ENCODE measurements at places on chromosomes 4 and X. TPM values are rescaled to one million over a fixed set of nuclear protein-coding genes. Genes with fewer than 3 reads are reported as not detected.

DNA sequence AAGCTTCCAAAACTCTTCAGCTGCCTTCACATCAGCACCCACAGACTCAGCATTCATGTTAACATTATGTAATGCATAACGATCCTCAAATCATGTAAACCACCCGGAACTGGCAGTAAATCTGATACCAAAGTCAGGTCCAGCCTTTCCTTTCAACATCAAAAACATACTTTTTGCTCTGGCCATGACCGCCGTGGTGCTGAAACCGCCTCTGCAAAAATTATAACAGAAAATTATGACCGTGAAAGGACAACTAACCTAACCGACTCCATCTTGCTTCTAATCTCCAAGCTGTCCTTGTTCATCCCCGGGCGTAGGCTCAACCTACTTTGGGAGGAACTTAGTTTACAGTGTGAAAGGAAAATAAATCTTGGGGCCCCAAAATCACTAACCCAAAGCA is 51.6 kb downstream of the TRMT44 start:
- DNase-seq = no peak
- no peaks in the 10 kb centered on the region for H3K27me3 ChIP-seq
- no peaks in the 10 kb centered on the region for H3K4me1 ChIP-seq
- no peaks in the 10 kb centered on the region for H3K36me3 ChIP-seq

FMR1NB gene
- total RNA-seq = not detected

- H3K27ac ChIP-seq = no peak overlapping the region
- DNase-seq = no peak
- H3K4me3 ChIP-seq = no peak overlapping the region
- H3K27me3 ChIP-seq = no peaks in the 10 kb centered on the region
- no peaks in the 10 kb centered on the region for H3K36me3 ChIP-seq
Measured at GRCh38 chrX:78839711-78840110, 92.2 kb downstream of the LPAR4 start.

GRCh38 chrX:137916090-137916746 is 350.3 kb downstream of the ZIC3 start:
- H3K27me3 ChIP-seq = no peaks in the 10 kb centered on the region
- no peaks in the 10 kb centered on the region for H3K36me3 ChIP-seq
- no peak overlapping the region for H3K4me3 ChIP-seq
- no peaks in the 10 kb centered on the region for H3K4me1 ChIP-seq

- H3K27me3 ChIP-seq = no peaks in the 10 kb centered on the region
- DNase-seq = no peak
Measured at GRCh38 chr4:168777277-168777965, 232.6 kb downstream of the CBR4 start.

DNA sequence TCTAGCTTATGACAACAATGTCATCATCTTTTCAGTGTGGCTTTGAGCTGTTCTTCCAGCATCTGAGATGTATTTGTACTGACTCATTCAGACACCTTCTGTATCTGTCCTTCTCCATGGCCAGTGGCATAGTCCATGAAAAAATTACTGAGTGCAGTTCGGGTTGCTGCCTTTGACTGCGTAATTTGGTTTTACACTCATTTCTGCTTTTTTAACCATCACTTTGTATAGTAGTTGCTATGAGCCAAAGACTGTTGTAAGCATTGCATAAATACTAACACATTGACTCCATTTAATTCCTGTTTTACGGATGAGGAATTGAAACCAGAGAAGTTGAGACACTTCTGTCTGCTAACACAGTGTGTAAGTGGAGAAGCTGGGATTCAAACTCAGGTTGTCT is 190.7 kb upstream of the MID1 start:
- no peak overlapping the region for H3K27ac ChIP-seq
- DNase-seq = no peak
- no peaks in the 10 kb centered on the region for H3K36me3 ChIP-seq
- no peak overlapping the region for H3K4me3 ChIP-seq

RGN gene
- total RNA-seq = 0.15 TPM

- no peaks in the 10 kb centered on the region for H3K36me3 ChIP-seq
- no peaks in the 10 kb centered on the region for H3K27me3 ChIP-seq
- no peak overlapping the region for H3K4me3 ChIP-seq
- no peaks in the 10 kb centered on the region for H3K4me1 ChIP-seq
- DNase-seq = no peak
- no peak overlapping the region for H3K27ac ChIP-seq
Measured at GRCh38 chr4:122776916-122777315, 44.4 kb downstream of the BBS12 start.

GRCh38 chr4:183253451-183253850 is 66.6 kb downstream of the CLDN22 start:
- H3K27me3 ChIP-seq = peaks cover 2% of the 10 kb centered on the region
- H3K27ac ChIP-seq = no peak overlapping the region
- H3K4me3 ChIP-seq = no peak overlapping the region

MID1 gene
- 0.51 TPM for total RNA-seq

DNA sequence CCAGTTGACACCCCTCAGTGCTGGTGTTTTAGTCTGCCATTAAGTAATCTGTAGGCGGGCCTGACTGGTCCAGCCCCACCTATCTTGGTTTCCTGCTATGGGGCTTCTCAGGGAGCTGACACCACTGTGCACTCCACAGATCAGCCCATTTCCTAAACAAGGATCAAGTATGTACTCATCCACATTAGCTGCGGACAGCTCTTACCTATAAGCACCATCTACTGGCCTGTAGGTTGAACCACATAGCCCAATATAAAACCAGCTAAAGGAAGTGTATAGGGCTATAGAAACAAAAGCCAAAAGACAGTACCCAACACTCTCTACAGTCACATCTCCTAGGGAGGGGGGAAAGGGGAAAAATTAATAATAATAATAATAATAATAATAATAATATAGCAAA is 353.5 kb upstream of the CXorf51B start:
- no peaks in the 10 kb centered on the region for H3K27me3 ChIP-seq
- no peak overlapping the region for H3K27ac ChIP-seq
- no peaks in the 10 kb centered on the region for H3K4me1 ChIP-seq
- no peak for DNase-seq
- H3K4me3 ChIP-seq = no peak overlapping the region

DNA sequence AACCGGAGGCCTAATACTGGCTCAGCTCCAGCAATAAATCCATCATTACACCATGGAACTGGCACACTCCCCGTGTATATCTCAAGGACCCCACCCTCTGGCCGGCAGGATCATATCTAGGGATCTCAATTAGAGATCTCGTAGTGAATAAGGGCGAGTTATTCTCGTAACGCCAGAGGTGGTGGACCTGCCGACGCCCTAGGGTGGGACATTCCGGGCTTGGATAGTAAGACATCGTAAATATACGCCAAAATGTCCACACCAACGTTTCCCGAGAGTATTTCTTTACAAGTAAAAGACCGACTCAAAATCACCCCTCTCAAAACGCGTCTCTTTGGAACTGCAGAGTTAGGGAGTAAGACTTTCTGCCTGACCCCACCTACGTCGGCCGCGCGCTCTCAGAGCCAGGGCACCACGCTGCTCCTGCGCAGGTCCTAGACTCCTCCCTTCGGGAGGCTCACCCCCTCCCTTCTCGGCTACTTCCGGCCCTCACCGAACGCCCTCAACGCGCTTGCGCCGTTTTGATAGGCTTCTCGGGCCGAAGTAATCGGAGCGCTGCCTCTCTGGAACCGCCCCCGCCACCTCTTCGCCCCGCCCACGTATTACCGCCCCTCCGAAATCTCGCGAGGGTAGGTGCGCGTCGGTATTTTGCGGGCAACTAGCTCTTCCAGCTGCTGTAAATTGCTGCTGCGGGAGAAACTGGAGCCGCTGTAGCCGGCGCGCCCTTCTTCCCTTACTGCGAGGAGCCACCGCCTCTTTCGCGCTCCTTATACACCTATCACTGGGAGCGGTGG is at the start of gene WDR44:
WDR44 (plus strand) TSS at position 643 of the 794 bp plus-strand sequence. CDS start 398 bp downstream, outside the sequence.
- H3K27me3 ChIP-seq = no peaks in the 10 kb centered on the region
- peak; percentile 82 for DNase-seq
- H3K4me1 ChIP-seq = peaks cover 5% of the 10 kb centered on the region
- no peaks in the 10 kb centered on the region for H3K36me3 ChIP-seq

- H3K27me3 ChIP-seq = no peaks in the 10 kb centered on the region
- no peaks in the 10 kb centered on the region for H3K36me3 ChIP-seq
- peak overlapping the region; percentile 93 for H3K27ac ChIP-seq
- no peak overlapping the region for H3K4me3 ChIP-seq
- DNase-seq = peak; percentile 66
Measured at GRCh38 chr4:138190452-138190858, 51.7 kb downstream of the SLC7A11 start.

DNA sequence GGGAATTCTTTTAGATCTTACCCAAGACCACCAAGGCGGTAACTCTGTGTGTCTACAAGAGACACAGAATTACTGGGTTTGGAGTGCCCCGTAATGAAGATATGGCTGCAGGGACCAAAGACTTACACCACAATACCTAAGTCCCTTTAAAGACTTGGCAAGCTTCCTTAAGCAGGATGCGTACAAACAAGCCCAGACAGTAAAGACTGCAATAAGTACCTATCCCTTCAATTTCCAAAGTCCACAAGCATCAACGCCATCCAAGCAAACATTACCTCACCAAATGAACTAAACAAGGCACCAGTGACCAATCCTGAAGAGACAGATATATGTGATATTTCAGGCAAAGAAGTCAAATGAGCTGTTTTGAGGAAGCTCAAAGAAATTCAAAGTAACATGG is 42.3 kb upstream of the RNF128 start:
- no peaks in the 10 kb centered on the region for H3K4me1 ChIP-seq
- H3K27me3 ChIP-seq = no peaks in the 10 kb centered on the region
- H3K27ac ChIP-seq = no peak overlapping the region
- no peaks in the 10 kb centered on the region for H3K36me3 ChIP-seq

DNA sequence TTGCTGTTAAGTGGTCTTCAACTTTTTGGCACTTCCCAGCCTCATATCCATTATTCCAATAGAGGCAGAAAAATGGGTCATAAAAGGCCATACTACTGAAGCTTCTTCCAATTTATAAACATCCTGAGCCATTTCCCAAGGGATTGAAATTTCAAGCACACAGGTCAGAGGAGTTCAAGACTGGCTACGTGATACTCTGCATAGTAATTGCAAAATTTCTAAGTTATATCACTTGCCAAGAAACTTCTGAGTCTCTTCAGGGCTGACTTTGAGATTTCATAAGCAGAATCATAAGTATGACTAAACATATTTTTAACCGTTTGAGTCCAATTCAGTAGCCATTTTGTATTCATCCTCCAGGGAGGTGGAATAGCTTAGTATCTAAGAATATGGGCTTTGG is 75.6 kb upstream of the RXFP1 start:
- H3K27ac ChIP-seq = no peak overlapping the region
- no peaks in the 10 kb centered on the region for H3K36me3 ChIP-seq
- H3K27me3 ChIP-seq = no peaks in the 10 kb centered on the region
- no peak for DNase-seq
- H3K4me1 ChIP-seq = no peaks in the 10 kb centered on the region
- H3K4me3 ChIP-seq = no peak overlapping the region

DNA sequence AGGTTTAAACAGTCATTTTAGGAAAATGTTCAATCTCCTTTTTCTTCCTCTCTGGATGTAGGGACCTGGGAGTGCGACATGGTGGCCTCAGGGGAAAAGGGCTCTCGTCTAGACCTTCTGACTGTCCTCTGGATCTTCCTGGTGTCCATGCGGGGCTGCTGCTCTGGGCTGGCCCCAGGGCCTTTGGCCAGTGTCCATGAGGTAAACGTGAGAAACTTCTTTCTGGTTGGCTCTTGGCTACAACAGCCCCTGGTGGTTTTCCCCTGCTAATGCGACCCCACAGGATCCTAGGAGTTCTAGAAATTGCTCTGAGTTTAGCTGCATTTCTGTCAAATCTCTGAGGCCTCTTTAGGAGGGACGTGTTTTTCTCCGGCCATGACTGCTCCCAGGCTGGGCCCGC is 85.7 kb downstream of the MFAP3L start:
- H3K4me1 ChIP-seq = no peaks in the 10 kb centered on the region
- no peak overlapping the region for H3K27ac ChIP-seq
- H3K27me3 ChIP-seq = no peaks in the 10 kb centered on the region
- no peak for DNase-seq

GRCh38 chr4:7857238-7857701 is 82.4 kb downstream of the AFAP1 start:
- H3K36me3 ChIP-seq = no peaks in the 10 kb centered on the region
- H3K4me3 ChIP-seq = no peak overlapping the region
- no peaks in the 10 kb centered on the region for H3K27me3 ChIP-seq
- DNase-seq = no peak

- H3K4me3 ChIP-seq = no peak overlapping the region
- no peaks in the 10 kb centered on the region for H3K36me3 ChIP-seq
- DNase-seq = no peak
Measured at GRCh38 chr4:148311526-148311925, 130.7 kb downstream of the NR3C2 start.

DNA sequence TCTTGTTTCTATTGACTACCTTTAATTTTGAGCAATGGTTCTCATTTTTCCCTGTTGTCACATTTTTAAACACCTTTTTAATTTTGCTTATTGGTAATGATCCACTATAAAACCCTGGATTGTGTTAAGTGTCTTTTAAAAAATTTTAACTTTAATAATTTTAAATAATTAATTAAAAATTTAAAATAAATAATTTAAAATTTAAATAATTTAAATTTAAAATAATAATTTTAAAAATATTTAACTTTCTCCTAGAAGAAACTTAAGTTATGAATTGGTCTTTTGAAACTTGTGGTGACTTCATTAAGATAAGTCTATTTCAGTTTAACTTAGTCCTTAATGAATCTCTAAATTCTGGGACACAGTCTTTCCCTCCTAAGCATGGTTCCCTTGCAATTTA is 566.3 kb upstream of the GALNTL6 start:
- no peaks in the 10 kb centered on the region for H3K4me1 ChIP-seq
- no peaks in the 10 kb centered on the region for H3K36me3 ChIP-seq
- no peak for DNase-seq
- no peak overlapping the region for H3K27ac ChIP-seq
- H3K27me3 ChIP-seq = no peaks in the 10 kb centered on the region

DNA sequence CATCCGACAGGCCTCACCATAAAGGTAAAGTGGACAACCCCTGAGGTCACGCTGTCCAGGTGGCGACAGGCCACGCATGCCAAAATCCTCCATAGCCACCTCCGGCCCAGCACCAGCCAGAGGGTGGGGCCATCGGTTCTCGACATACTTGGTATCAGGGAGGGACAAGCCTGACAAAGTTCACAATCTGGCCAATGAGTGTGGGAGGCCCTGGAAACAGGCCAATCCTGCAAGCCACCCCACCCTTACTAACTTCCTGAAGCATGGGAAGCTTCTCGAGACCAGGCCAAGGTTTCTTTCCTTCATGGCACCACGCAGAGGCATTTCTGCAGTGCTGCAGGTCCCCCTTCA is 73.8 kb downstream of the MTMR1 start:
- H3K27ac ChIP-seq = no peak overlapping the region
- no peaks in the 10 kb centered on the region for H3K4me1 ChIP-seq
- no peak for DNase-seq
- H3K36me3 ChIP-seq = peaks cover 3% of the 10 kb centered on the region

- no peaks in the 10 kb centered on the region for H3K36me3 ChIP-seq
- DNase-seq = no peak
- H3K4me1 ChIP-seq = no peaks in the 10 kb centered on the region
Measured at GRCh38 chr4:159284113-159284512, 181.2 kb downstream of the RAPGEF2 start.

POU3F4 gene
- total RNA-seq = not detected

DNA sequence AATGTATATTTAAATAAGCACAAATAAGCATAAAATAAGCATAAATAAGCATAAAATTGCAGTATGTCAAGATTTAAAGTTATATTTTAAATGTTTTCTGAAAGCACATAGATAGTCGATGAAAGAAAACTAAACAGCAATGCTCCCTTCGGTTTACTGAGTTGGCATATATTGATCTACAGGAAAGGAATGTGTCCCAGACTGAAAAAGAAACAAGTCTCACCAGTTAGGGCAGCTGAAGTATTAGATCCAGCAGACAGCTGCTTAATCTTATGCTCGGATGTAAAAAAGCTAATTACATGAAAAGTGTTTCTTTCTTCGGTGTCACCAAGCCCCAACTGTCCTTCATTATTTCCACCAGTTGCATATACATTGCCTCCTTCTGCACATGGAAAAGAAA is 8.7 kb downstream of the RPGR start:
- H3K4me1 ChIP-seq = no peaks in the 10 kb centered on the region
- no peak overlapping the region for H3K4me3 ChIP-seq

KIAA1210 gene
- not detected for total RNA-seq

All from GM12878 (cell line).